ENCODE measurements at places on chromosomes 1 and 21.
A peak's percentile ranks its signal among the peaks of the same experiment; 100 is the strongest.

- DNase-seq, result peak; percentile 76
Observed at GRCh38 chr1:110393691-110394492, 3.1 kb upstream of the SLC16A4 start.

DNA sequence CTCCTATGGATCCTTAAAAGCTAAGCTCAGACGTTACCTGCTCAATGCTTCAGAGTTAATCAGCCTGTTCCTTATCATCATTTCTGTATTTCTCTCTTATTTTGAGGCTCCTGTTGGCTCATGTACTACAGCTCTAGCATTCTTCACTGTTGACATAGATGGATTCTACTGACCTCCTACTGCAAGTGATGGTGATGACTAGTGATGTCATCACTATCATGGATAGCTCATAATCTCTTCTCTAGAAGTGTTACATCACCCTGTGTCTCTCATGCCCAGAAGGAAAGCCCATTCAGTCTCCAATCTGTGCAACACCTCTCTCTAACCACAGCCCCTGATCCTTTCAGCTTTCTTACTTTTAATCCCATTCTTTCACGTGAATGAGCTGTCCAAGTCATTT lies 168.2 kb upstream of the DPT start:
- DNase-seq, result no peak

GRCh38 chr21:32316361-32317215 lies 17.9 kb downstream of the MRAP start:
- DNase-seq, result no peak

- peak; percentile 72 for DNase-seq
Observed at GRCh38 chr1:92502247-92502646, 15.5 kb upstream of the GFI1 start.

DNA sequence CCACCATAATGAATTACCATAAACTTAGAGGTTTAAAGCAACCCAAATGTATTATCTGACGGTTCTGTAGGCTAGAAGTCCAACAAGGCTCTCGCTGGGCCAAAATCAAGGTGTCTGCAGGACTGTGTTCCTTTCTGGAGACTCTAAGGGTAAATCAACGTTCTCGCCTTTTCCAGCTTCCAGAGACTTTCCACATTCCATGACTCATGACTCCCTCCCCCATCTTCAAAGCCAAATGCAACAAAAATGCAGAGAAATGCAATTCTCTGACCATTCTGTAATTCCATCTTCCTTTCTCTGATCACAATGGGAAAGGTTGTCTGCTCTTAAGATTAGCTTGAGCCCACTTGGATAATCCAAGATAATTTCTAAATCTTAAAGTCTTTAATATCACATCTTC lies 287.1 kb downstream of the LTN1 start:
- DNase-seq, result peak; percentile 56

DNA sequence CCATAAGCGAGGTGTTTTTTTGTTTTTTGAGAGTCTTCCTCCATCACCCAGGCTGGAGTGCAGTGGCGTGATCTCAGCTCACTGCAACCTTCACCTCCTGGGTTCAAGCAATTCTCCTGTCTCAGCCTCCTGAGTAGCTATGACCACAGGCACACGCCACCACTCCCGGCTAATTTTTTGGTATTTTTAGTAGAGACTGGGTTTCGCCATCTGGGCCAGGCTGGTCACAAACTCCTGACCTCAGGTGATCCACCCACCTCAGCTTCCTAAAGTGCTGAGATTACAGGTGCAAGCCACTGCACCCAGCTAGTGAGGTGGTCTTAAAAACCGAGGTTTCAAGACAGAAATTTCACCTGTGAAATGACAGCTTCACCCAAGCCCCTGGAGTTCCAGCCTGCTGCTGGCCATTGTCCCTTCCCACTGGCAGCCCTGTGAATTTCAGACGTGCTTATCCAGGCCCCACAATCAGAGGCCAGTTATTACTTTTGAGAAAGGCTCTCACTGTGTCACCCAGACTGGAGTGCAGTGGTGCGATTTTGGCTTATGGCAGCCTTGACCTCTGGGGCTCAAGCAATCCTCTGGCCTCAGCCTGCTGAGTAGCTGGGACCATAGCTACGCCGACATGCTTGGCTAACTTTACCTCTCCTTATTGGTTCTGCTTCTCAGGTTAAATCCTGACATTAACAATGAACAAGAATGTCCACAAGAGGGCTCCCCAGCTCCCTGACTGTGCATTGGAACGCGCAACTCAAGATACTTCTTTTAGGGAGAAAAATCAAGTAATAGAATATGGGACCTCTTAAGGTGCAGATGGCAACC lies 19.4 kb downstream of the ENO1 start:
- peak; percentile 66 for DNase-seq

- peak; percentile 80 for DNase-seq
Observed at GRCh38 chr21:42988236-42988965, 14.0 kb downstream of the PKNOX1 start.

DNA sequence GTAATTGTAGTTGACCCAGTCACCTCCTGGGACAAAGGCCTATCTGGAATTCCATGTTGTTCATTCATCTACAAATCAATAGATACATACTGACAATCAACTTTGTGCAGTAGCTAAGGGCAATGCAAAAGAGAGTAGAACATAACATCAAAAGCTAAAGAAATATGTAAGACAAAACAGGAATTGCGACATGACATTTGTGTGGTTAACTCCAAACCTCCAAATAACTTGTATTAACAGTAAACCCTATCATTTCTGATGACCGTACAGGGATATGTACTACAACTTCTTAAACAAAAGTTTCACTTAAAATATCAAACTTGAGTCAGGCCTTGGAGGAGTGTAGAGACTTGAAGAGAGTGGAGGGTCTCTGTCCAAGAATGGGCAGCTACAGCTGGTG lies 317.6 kb downstream of the SPATA17 start:
- DNase-seq, result peak; percentile 54
